ENCODE measurements at places on chromosomes 6 and 20.

DNA sequence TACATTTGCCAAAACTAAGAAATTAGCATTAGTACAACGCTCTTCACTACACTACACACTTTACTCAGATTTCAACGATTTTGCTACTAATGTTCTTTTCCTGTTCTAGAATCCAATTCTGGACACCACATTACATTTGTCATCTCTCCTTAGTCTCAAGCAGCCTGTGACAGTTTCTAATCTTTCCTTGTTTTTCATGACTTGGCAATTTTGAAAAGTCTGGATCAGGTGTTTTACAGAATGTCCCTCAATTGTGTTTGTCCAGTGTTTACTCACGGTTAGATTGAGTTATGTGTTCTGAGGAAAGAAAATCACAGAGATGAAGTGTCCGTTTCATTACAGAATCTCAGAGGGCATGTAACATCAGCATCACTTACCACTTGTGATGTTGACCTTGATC lies 372.6 kb downstream of the TFAP2A start:
- DNase-seq = no peak

DNA sequence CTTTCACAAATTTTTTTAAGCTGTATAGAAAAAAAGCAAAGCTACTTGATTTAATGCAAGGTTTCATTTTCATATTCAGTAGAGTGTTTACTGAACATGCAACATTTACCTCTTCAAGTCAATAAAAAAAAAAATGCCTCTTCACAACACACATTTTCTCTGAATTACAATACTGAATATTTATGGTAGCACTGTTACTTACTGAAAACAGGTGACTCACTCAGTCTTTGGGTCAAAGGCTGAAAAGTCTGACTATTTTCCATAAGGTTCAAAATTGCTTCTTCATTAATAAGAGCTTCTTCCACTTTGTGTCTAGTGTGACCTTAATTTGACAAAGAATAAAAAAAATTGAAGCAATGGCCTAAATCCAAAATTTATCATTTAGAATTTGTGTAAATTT lies 101.9 kb downstream of the REV3L start:
- DNase-seq = no peak

DNA sequence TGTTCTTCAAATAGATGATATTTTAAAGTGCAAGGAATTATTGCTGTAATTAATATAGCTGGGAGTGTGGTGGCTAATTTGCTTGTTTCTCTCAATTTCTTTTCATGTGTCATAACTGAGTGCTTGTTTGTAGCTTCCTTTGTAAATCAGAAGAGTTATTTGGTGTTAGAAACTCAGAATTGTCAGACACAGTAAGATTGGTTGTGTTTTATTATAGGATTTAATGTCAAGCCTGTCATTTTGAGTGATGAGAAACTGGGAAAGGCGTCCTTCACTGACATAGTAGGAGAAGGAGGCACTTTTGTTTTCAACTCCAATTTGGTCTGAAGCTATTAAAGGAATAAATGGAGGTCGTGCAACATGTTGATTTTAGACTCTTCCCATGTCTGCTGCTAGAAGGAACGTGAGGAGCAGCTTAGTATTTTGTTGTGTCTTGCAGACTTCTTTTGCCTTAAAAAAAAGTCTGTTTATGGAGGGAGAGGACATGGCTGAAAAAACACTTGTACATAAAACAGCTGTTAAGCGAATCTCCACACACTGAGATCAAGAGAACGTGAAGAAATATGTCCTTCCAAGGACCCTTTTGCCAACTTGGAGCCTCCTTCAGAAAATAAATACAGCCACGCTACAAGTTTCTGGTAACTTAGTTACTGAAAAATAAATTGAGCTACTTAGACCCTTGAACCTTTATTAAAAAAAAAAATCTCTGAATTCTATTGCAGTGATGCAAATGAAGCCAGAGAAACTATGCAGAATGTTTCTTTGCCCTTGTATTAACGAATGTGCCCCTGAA lies 59.5 kb downstream of the BMP6 start:
- DNase-seq = no peak

GRCh38 chr6:124994648-124995047 lies 32.4 kb downstream of the RNF217 start:
- no peak for DNase-seq

DNA sequence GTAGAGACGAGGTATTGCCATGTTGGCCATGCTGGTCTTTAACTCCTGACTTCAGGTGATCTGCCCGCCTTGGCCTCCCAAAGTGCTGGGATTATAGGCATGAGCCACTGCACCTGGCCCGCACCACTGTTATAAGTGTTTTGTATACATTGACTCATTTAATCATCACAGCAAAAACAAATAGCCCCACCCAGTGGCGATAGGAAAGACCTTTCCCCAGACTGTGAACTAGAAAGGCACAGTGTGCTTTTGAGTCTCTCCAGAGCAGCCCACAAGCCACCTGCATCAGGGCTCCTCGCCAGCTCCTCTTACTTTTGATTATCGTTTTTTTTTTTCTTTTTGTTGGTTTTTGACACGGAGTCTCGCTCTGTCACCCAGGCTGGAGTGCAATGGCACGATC lies 27.9 kb upstream of the ZFP64 start:
- no peak for DNase-seq

DNA sequence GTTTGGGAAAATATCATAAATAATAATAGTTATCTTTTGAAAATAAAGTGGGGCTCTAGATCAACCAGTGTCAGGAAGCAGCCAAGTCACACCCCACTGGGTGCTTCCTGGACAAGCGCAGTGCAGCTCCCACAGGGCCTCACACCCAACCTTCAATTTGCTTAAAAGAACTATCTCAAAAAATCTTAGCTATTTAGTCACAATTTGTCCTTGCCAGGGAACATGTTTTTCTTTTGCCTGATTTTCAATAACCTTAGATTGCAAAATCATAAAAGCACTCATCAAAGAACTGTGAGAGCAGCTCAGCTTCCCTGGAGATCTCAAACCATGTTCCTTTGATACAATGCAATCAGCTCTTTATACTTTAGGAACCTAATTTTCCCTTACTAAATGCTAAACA lies 1.6 kb upstream of the NCOA7 start:
- no peak for DNase-seq

- DNase-seq = no peak
These were observed 41.5 kb upstream of the GFOD1 start for GRCh38 chr6:13528777-13529343.

GRCh38 chr6:6750594-6751265 lies 162.2 kb downstream of the LY86 start:
- DNase-seq = no peak

- no peak for DNase-seq
These were observed 43.8 kb downstream of the POPDC3 start for GRCh38 chr6:105135907-105136430.

DNA sequence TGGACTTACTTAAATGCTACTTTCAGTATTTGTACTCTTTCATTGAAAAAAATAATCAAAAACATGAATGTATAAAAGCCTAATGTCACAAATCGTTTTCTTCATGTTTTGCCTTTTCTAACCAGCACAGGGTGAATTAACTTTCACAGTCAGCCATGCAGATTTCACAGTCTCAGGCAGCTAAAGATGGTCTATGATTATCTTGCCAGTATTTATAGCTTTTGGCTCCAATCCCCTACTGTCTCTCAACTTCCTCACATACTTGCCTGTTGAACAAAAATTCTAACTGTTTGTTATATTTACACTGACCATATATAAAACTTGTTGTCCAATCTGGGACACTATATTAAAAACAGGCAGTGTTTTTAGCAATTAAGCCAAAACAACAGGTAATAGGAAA lies 358.2 kb downstream of the ARHGAP18 start:
- no peak for DNase-seq

- no peak for DNase-seq
These were observed 61.1 kb upstream of the CCN6 start for GRCh38 chr6:111992851-111993250.

DNA sequence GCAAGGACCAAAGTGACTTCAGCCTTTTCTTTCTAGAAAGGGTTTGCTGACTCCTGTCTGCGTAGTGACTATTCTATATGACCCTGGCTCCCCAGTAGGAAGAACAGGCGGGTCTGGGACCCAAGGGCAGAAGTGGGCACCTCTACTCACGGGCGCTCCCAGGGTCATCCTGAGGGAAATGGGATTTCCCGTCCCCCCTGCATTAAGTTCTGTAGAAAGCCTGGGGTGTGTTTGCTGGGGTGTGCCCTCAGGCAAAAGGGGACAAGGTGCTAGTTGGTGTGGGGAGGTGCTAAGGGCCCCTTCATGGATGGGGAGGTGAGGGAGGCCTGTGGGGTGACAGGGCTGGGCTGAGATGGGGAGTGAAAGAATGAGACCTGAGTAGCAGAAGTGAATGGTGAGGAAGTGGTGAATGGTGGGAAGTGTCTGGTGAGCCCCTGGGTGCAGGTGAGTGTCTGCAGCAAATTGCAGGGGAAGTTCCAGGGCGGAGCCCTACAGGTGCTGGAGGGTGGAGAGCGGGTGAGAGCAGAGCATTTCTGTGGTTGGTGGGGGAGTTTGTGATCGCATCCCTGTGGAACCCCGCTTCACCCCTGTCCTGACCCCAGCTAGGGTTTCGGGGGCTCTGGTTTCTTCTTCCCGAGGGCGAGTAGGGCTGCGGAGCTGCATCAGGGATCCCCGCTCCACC lies 21.1 kb downstream of the RAET1L start:
- DNase-seq = no peak

DNA sequence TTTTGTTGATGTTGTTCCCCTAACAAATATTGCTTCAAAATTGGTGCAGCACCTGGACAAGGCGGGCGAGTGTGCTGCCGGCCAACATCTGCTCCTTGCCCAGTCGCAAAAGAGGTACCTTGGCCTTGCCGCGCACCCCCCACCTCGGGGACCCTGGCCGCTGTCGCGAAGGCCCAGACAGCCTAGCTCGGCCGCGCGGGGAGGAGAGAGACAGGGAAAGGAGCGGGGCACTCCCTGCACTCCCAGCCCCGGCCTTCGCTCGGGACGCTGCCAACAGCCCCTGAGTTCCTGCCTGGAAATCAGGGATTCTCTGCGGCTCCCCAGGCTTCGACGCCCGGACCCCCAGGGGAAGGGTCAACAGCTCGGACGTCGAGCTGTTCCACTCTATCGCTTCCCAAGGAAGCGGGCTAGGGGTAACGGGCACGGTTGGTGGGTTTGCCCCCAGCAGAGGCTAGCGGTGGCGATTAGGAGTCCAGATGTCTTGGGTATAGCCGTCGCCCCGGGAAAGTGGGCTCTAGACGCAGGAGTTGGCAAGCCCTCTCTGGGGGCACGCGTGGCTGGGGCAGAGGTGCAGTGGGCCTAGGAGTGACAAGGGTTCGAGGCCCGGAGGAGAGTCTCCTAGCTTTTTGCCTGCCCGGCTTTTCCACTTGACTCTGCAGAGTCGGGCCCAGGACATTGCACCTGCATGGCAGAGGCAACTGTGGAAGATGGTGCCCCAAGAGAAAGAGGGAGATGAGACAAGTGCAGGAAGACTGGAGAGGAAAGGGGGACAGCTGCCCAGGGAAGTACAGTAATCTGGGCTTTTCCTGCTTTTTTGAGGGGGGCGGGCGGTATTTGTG lies 8.2 kb downstream of the POU3F2 start:
- peak; percentile 42 for DNase-seq

- no peak for DNase-seq
These were observed 425.2 kb downstream of the CD83 start for GRCh38 chr6:14542670-14543366.

DNA sequence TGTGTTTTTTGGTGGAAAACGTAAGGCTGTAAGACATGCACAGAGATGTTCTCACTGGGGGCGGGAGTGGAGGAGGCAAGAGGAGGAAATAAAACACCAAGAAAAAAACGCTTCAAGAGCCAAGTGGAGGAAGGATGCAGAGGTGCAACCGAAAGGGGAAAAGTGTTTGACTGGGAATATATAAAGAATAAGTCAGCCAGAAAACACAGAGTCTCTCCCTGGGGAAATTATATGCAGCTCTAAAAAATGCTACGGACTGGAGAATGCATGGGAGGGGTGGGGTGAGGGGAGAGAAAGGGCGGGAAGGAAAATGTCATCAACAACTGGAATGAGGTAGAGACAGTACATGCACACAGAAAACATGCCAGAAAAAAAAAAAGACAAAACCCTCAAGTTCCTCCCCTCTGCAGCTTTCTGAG lies 133.5 kb downstream of the SCML4 start:
- DNase-seq = no peak

- no peak for DNase-seq
These were observed 1.7 kb upstream of the TOMM34 start for GRCh38 chr20:44961870-44962267.

DNA sequence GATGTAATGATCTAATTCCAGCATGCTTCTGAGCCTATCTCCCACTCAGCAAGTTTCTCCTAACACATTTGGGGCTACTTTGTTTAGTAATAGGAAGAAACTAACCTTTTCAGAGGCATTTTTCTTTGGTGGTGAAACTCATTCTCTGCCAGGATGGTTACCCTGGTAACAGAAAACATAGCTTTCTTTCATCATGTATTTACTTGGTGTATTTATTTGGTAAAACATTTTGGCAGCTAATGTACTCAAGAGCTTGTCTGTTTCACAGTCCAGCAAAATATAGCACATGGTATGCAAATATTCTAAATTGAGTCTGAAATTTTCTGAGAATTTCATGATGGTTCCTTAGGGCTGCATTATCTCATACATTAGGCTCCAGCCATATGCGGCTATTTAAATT lies 100.0 kb downstream of the SLC35B3 start:
- DNase-seq = no peak

DNA sequence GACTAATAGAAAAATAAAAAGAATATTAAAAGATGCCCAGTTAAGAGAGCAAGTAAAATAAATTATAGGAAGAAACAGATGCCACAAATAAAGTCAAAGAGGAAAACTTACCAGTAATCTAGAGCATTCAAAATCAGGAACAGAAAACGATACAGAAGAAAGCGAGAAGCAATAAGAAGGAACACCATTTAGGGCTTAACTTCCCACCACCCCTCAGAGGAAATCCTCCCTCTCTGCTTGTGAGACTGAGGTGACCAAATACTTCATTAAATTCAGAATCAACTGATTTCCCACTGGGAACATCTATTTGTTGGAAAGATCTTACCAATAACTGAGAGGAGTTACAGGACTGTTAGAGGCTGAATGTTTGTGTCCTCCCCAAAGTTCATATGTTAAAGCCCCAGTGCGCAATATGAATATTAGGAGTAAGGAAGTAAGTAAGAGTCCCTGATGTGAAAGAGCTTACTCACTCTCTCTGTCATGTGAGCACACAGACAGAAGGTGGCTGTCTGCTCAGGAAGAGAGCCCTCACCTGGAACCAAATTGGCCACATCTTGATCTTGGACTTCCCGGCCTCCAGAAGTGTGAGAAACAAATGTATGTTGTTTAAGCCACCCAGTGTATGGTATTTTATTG lies 19.5 kb downstream of the KATNA1 start:
- DNase-seq = no peak

DNA sequence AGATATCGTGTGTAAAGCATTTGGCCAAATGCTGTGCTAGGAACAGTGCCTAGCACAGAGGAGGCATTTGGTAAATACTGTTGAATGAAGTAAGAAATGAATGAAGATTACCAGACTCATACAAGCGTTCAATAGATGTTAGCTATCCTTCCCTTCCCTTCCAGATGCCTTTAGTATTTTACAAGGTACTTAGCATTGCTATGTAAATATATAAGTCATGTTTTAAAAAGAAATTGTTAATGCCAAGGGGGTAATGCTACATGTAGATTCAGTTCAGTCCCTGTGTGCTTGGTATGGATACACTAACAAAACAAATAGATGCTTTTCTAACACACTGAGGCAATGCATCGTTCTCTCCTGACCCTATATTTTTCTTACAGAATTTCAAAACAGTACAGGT lies 407.2 kb downstream of the ADGRB3 start:
- DNase-seq = no peak

All from neuronal stem cell (in vitro differentiated cells).